ENCODE measurements at places on chromosomes 1 and 21. TPM values are rescaled to one million over a fixed set of nuclear protein-coding genes. Genes with fewer than 3 reads are reported as not detected.

Gene SH3D21
- polyA plus RNA-seq, result 10.7 TPM

Gene PLA2G2C
- 0.40 TPM for polyA plus RNA-seq

Gene FOXD3
- polyA plus RNA-seq, result 6.0 TPM

Gene TRIM46
- 37.6 TPM for polyA plus RNA-seq

Gene LSS
- 152 TPM for polyA plus RNA-seq

Gene VASH2
- 20.3 TPM for polyA plus RNA-seq

Gene TTC24
- not detected for polyA plus RNA-seq

Gene RPE65
- polyA plus RNA-seq, result 3.7 TPM

Gene OR2L2
- 0.27 TPM for polyA plus RNA-seq

Gene THEM5
- 1.5 TPM for polyA plus RNA-seq

Gene IGFN1
- 2.8 TPM for polyA plus RNA-seq

Gene MPL
- polyA plus RNA-seq, result 1.2 TPM

Gene SLC6A17
- polyA plus RNA-seq, result 18.9 TPM

Gene OLFML2B
- polyA plus RNA-seq, result 33.1 TPM

Gene ZNF648
- 0.41 TPM for polyA plus RNA-seq

Gene KRTAP11-1
- polyA plus RNA-seq, result not detected

Gene GNG4
- 132 TPM for polyA plus RNA-seq

Gene CSMD2
- 26.4 TPM for polyA plus RNA-seq

Gene RHBDL2
- polyA plus RNA-seq, result 1.2 TPM

Gene HENMT1
- polyA plus RNA-seq, result 28.7 TPM

Gene HPDL
- 4.6 TPM for polyA plus RNA-seq

Gene TAS1R1
- 0.47 TPM for polyA plus RNA-seq

Gene BRDT
- polyA plus RNA-seq, result 0.32 TPM

Gene TMEM200B
- polyA plus RNA-seq, result 3.9 TPM
